ENCODE measurements at places on chromosomes 7 and 10. TPM values are rescaled to one million over a fixed set of nuclear protein-coding genes. Genes with fewer than 3 reads are reported as not detected.
A peak's percentile ranks its signal among the peaks of the same experiment; 100 is the strongest.

ZNF853 gene
- 5.5 TPM for total RNA-seq

GBX1 gene
- total RNA-seq: not detected

VCL gene
- total RNA-seq: 377 TPM

TCERG1L gene
- total RNA-seq: 6.9 TPM

CNPY1 gene
- not detected for total RNA-seq

DNA sequence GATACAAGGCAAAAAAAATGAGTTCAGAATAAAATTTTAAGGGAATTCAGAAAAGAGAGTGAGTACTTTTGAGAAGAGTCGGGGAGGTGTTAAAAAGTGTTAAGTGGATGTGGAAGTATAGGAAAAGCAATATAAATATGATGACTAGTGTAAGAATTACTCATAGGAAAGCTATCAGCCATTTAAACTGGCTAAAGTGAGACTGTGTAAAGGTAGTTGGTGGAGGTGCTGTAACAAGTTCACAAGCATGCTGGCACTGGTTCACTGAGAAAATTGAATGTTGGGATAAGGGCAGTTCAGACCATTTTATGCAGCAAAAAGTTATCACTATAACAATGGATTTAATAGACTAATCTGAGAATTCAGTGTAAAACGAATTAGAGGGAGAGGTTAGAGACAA lies 179.0 kb upstream of the DKK1 start:
- no peak for DNase-seq

- DNase-seq: no peak
Observed at GRCh38 chr10:30911303-30911863, 120.3 kb downstream of the ZNF438 start.

DNA sequence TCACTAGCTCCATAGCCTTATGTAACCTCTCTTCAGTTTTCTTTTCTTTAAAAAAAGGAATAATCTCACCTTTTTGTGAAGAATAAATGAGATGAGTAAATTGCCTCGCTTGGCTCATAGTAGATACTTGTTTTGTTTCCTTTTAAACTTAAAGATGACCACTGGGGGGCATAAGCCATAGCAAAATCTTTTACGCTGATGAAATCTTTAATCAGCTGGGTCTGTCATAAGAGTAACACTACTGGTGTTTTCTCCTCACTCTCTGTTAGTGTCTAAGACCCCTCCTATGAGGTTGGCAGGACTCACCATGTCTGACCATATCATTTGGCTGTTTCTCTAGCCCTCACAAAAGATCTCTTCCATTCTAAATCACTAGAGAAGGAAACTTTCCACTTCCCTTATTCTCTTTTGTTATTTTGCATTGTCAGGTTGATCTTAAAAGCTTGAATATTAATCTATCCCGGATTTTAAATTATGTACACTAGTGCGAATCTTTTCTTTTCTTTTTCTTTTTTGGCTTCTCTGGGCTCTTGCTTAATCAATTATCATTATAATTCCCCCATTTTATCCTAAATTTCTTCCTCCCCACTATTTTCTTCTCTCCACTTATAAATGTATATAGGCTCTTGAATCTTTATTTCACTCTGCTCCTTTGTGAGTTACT lies 12.5 kb downstream of the STAG3 start:
- DNase-seq: no peak

DNA sequence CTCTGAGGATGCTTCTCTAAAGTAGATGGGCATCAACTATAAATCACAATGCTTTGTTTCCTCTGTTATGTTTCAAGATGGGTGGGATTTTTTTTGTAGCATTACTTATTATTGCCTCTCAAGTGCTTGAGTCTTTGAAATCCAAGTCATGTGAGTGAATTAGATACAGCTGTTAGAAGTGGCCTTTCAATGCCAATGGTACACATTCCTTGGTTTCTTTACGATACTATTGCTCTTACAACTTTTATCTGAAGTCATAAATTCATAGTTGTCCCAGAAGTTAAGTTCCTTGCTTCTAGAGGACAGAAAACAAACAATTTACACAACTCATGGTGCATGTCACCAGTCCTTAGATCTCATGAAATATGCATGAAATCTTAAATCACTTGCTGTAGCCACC lies 15.5 kb downstream of the CFTR start:
- DNase-seq: no peak

- no peak for DNase-seq
Observed at GRCh38 chr10:63671317-63671937, 150.2 kb downstream of the REEP3 start.

DNA sequence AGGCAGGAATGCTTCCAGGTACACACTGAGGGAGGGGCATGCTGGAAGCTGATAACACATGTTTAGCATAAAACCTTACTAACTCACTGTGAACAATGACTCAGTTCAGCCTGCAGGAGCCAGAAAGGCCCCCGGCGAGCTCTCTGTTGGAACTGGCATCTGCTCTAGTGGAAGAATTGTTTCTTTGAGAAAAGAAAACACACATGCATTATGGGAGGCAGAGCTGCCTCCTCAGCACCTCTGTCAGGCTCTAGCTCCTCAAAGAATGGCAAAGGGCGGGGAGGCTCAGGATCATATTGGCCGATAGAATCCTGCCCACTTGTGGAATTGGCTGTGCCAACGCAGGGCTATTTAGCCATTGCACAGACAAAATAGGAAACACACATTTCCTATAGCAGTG lies 338.3 kb downstream of the CXCL12 start:
- DNase-seq: peak; percentile 38

- DNase-seq: no peak
Observed at GRCh38 chr7:18126281-18126680, 98.6 kb upstream of the PRPS1L1 start.

DNA sequence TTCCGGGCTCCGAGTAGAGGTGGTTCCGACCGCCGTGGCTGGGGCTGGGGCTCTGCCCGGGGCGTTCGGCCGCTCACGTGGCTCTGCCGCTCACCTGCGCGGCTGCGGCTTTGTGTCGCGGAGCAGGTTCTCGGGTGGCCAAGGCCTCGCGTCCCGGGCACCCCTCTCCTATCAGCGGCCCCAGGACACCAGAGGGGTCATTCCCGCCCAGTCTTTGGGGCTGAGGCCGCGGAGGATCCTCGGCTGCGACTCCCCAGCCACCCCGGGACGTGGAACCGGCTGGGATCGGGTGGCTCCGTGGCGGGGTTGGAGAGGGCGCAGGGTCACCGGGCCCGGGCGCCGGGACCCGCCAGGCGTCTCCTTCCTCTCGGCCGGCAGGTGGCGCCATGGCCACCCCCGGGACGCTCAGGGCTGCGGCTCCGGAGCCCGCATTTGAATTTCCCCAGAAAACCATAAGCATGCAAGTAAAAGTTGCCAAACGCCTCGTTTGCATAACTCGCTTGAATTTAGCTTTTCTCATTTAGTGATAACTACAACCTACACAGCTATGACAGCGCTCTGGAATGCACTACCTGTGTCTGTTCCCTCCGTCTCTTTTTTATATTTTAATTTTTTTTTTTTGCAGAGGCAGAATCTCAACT lies 1.2 kb downstream of the COL26A1 start:
- DNase-seq: no peak

GRCh38 chr10:22984066-22984465 lies 56.2 kb downstream of the ARMC3 start:
- no peak for DNase-seq
